ENCODE measurements at places on chromosomes 2 and 18. TPM values are rescaled to one million over a fixed set of nuclear protein-coding genes. Genes with fewer than 3 reads are reported as not detected.

Gene INPP5D
- total RNA-seq, result under 0.01 TPM

Gene C2orf78
- not detected for total RNA-seq

Gene CYP20A1
- 30.0 TPM for total RNA-seq

Gene IL18RAP
- total RNA-seq, result not detected

Gene LINC00305
- total RNA-seq, result not detected

Gene GCG
- not detected for total RNA-seq

Gene CCDC141
- total RNA-seq, result under 0.01 TPM

Gene CCDC68
- 9.1 TPM for total RNA-seq

Gene SESTD1
- 14.2 TPM for total RNA-seq

Gene HADHA
- 122 TPM for total RNA-seq

Gene MOCOS
- total RNA-seq, result 7.1 TPM

Gene SP9
- total RNA-seq, result under 0.01 TPM

Gene TTC27
- 32.4 TPM for total RNA-seq

Gene PROC
- total RNA-seq, result not detected

Gene PRKRA
- total RNA-seq, result 60.9 TPM

Gene ELOA2
- not detected for total RNA-seq

Gene GPAT2
- 1.9 TPM for total RNA-seq

Gene VIT
- total RNA-seq, result not detected

Gene SLC16A14
- 3.5 TPM for total RNA-seq

Gene GULP1
- 118 TPM for total RNA-seq

Gene ABCB11
- total RNA-seq, result under 0.01 TPM

Gene BCL11A
- 0.43 TPM for total RNA-seq

Gene CPO
- not detected for total RNA-seq

Gene SCN2A
- total RNA-seq, result 2.3 TPM

Gene B3GNT7
- total RNA-seq, result 0.64 TPM

Gene APCDD1
- total RNA-seq, result 3.5 TPM

Gene TTN
- under 0.01 TPM for total RNA-seq

Gene GPR55
- not detected for total RNA-seq

Gene CYTIP
- total RNA-seq, result under 0.01 TPM

Gene STEAP3
- 14.5 TPM for total RNA-seq

Gene ATF2
- total RNA-seq, result 62.5 TPM

Gene ABCA12
- total RNA-seq, result not detected

Gene SALL3
- not detected for total RNA-seq

Gene CRYGA
- total RNA-seq, result not detected

Gene GPR39
- total RNA-seq, result 3.2 TPM

Gene SP5
- not detected for total RNA-seq

Gene SERPINB13
- not detected for total RNA-seq

Gene MAP4K3
- total RNA-seq, result 97.2 TPM

Gene NPHP1
- 4.8 TPM for total RNA-seq

Gene CSRNP3
- 2.9 TPM for total RNA-seq

Gene RANBP2
- 71.8 TPM for total RNA-seq

Gene CHRND
- total RNA-seq, result not detected
